ENCODE measurements at places on chromosomes 6 and 20.
A peak's percentile ranks its signal among the peaks of the same experiment; 100 is the strongest.

GRCh38 chr20:43376831-43377230 lies 80.9 kb upstream of the SRSF6 start:
- no peak for DNase-seq

DNA sequence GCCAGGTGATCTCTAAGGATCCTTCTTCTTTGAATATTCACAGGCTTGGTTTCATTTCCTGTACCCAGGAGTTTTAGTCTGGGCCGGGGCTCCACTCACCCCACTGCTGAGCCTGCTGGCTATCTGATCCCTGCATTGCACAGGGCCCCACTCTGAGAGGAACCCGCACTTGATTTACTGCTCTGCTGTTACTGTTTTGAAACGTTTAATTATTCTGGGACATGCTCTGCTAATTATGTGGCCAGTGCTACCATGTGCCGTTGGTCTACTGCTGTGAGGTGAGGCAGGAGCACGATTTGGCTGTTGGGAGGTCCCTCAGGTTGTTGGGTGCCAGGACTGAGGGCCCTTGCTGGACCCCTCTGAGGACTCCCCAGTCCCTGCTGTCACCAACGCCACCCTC lies 108.7 kb upstream of the SIRPA start:
- no peak for DNase-seq

DNA sequence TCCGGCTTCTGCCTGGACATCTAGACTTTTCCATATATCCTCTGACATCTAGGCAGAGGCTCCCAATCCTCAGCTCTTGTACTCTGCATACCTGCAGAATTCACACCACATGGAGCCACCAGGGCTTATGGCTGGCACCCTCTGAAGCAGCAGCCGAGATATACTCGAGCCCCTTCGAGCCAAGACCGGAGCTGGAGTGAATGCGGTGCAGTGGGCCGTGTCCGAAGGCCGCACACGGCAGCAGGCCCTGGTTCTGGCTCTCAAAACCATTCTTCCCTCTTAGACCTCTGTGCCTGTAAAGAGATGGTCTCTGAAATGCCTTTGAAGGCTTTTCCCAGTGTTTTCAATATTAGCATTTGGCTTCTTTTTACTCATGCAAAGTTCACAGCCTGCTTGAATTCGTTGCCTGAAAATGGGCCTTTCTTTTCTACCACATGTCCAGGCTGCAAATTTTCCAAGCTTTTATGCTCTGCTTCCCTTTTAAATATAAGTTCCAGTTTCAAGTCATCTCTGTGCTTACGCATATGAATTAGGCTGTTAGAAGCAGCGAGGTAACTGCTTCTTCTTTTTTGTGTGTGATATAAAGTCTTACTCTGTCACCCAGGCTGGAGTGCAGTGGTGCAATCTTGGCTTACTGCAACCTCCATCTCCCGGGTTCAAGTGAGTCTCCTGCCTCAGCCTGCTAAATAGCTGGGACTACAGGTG lies 3.8 kb upstream of the SIRPB1 start:
- no peak for DNase-seq

GRCh38 chr6:26335631-26336323 lies 29.2 kb upstream of the BTN3A2 start:
- no peak for DNase-seq

- no peak for DNase-seq
Measured at GRCh38 chr20:58450254-58450653, 61.2 kb downstream of the VAPB start.

DNA sequence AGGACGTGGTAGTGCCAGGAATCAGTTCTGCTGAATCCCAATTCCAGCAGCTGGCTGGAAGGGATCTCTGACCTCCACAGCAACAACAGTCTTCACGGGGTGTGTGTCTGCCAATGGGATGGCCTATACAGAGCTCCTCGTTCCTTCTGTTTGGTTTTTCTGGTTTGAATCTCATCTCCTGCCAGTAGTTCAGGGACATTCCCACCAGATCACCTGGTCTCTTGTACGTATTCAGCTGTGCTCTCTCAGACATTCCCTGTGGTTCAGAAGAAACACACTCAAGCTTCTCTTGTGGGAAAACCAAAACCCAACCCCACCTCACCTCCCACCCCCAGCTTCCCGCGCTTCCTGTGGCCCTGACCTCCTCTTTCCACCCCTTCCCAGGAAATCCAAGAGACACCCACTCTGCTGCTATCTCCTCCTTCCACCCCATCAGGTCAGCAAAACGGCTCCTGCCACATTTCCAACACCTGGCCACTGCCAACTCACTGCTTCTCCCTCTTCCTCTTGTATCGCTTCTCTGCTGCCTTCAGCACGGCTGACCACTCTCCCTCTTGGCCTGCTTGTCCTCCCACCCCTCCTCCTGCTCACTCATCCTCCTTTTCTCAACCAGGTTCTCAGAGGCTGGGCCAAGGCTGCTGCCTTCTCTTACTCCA lies 63.3 kb upstream of the PTGIS start:
- no peak for DNase-seq

DNA sequence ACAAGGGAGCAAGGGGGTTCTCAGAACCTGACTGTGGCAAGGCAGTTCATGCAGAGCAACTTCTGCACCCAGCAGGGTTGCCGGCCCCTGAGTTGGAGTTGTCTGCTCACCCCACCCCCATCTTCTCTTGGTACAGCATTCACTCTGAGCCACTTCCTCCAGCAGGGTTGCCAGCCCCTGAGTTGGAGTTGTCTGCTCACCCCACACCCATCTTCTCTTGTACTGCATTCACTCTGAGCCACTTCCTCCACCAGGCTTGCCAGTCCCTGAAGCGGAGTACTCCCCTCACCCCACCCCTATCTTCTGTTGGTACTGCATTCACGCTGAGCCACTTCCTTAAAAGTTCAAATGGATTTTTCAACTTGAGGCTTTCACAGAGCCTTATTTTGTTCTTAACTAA lies 79.7 kb upstream of the SYNDIG1 start:
- peak; percentile 2 for DNase-seq

- no peak for DNase-seq
Measured at GRCh38 chr6:9437836-9438235, 977.0 kb downstream of the TFAP2A start.

- no peak for DNase-seq
Measured at GRCh38 chr6:36217188-36217587, 20.6 kb downstream of the BRPF3 start.

- DNase-seq, result no peak
Measured at GRCh38 chr6:33592595-33593413, 12.7 kb upstream of the BAK1 start.

DNA sequence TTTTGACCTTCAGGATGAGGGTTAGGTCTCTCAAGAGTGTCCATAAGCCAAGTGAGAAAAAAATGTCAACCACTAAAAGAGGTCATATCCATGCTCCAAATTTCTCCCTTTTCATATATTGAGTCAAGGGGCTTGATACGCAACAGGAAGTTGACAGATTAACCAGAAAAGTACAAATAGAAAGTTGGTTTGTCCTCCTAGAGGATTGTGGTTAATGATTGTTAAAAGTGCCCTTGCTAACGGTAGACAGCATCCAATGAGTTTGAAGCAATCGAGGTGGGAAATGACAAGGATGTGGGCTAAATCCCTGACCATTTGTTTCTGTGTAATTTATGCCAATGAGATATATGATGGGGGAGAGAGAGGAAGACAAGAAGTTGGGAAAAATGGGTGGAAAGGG lies 18.1 kb upstream of the HBS1L start:
- no peak for DNase-seq

DNA sequence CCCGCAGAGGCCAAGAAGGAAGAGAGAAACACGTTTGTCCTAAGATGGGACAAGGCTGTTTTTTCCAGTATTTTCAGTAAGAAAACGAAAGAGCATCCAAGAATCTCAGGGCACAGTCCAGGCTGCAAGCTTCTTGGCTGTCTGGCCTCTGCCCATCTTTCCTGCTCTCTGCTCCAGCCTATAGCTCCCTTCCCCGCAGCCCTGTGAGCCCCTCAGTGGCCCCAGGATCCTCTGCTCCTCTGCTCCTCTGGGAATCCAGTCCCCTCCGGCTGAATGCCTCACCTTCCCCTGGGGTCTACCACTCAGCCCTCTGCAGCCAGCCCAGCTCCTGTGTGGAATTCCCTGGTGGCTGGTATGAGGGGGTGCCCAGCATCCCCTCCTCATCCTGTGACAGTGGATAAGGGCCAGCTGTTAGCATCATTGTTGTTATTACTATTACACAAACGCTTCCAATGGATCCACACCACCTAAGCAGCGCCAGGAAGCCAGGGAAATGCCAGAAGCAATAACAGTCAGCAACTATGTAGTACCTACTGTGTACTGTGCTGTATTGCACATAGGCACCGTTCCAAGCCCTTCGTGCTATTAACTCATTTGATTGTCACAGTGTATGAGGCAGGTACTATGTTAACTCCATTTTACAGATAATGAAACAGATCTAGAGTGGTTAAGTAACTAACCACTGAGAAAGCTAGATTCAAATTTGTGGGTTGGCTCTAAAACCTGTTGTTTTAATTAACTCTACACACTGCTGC lies 60.3 kb upstream of the PTPN1 start:
- no peak for DNase-seq

- no peak for DNase-seq
Measured at GRCh38 chr6:106273087-106273486, 52.5 kb downstream of the ATG5 start.

DNA sequence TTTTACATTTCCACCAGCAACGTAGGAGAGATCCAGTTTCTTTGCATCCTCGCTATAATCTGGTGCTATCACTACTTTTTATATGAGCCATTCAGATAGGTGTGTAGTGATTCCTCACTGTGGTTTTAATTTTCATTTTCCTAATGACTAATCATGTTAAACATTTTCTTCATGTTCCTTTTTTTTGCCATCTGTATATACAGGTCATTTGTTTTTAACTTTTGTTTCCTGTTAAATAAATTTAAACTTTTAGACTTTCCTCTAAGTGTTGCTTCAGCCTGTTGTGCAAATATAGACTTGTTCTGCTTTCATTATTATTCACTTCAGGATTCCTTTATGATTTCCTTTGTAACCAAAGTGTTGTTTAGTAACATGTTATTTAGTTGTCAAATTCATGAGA lies 697.4 kb downstream of the PTPRT start:
- DNase-seq, result no peak

- DNase-seq, result no peak
Measured at GRCh38 chr20:24981790-24982189, 10.8 kb downstream of the APMAP start.

GRCh38 chr20:1389703-1390580 lies 2.9 kb downstream of the FKBP1A start:
- no peak for DNase-seq

- DNase-seq, result no peak
Measured at GRCh38 chr6:153058291-153058690, 55.8 kb upstream of the MTRF1L start.

DNA sequence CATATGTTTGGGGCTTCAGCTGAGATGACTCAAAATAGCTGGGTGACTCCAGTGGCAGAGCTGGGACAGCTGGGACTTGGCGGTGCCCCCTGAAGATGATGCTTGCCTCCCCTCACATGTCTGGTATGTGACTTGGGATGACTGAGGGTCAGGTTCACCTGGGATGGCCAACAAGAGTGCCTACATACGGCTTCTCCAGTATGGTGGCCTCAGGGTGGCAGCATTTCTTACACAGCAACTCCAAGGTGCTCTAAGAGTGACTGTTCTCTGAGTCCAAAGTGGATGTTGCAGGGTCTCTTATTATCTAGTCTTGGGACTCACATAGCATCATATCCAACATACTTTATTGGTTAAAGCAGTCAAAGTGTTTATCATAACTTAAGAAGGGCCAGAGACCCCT lies 87.8 kb upstream of the CENPW start:
- DNase-seq, result no peak

GRCh38 chr6:23447731-23448130 lies 678.3 kb upstream of the NRSN1 start:
- DNase-seq, result no peak

- DNase-seq, result no peak
Measured at GRCh38 chr20:39135885-39136544, 173.9 kb downstream of the DHX35 start.

GRCh38 chr6:32933661-32934085 lies 7.2 kb downstream of the HLA-DMB start:
- peak; percentile 63 for DNase-seq

- no peak for DNase-seq
Measured at GRCh38 chr6:170456886-170457698, 96.0 kb downstream of the PSMB1 start.

GRCh38 chr6:18883851-18884250 lies 496.7 kb downstream of the RNF144B start:
- no peak for DNase-seq

GRCh38 chr20:12575352-12576095 lies 433.2 kb upstream of the SPTLC3 start:
- DNase-seq, result no peak

- no peak for DNase-seq
Measured at GRCh38 chr6:136508725-136509392, 41.4 kb downstream of the MAP7 start.

GRCh38 chr20:43948455-43948854 lies 33.8 kb downstream of the TOX2 start:
- no peak for DNase-seq

- no peak for DNase-seq
Measured at GRCh38 chr6:33699739-33700138, 11.8 kb downstream of the UQCC2 start.

DNA sequence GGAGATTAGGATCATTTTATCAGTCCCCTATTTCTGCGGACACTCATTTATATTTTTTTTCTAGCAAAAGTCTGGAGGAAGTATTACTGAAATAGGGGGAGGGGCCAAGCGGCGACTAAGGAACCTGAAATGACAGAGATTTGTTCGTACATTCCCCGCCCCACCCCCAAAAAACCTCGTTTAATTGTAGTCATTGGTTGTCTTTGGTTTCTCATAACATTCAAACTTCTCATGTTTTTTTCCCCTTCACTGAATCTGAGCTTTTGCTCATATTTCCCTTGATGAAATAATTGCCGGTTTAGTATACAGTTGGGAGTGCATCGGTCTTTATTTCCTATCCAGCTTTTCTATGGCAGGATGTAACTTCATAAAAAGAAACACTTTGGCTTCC lies 768 bp upstream of the FYN start:
- no peak for DNase-seq

- DNase-seq, result no peak
Measured at GRCh38 chr6:138443979-138444378, 40.0 kb downstream of the HEBP2 start.

DNA sequence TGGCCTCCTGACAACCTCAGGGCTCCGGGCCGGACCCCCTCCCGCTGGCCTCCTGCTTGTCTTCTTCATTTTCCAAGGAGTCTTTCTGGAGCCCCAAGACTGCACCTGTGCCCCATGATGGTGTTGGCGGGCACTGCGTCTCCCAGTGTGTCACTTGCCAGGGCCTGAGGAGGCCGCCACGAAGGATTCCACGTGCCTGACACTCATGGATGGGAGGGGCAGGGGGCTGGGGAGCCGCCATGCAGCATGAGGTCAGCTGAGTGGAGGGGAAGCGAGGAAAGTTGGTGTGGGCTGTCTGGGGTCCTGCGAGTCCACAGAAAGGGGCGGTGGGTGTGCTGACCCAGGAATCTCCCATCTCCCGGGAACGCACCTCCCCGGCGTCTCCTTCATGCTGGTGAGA lies 165.7 kb downstream of the SMOC2 start:
- DNase-seq, result no peak

All from stimulated activated CD8-positive, alpha-beta memory T cell treated with anti-CD3 and anti-CD28 coated beads, Interleukin-4, amount 100 ng/mL, for 1 hour (primary cell).